ENCODE measurements at places on chromosomes 5 and 9.

DNA sequence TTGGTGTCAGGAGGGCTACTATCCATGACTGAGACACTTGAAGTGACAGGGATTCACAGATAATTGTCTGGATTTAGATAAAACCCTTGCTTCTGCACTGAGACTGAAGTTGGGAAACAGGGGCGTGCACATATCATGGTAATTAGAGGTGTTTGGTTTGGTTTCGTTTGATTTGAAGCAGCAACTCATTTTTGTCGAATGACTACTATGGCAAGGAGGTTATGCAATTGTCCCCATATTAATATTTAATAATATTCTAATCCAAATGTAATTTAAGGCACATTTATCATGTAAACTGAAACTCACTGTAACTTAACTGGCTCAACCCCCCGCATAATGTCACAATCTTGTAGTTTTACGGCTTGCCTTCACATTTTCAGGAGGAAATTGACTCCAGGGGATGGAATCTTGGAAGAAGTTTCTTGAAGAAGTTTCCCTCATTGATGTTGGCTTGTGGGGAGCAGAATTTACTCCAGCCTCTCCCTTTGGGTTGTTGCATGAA, 12.5 kb downstream of the ZNF366 start:
- DNase-seq: no peak

DNA sequence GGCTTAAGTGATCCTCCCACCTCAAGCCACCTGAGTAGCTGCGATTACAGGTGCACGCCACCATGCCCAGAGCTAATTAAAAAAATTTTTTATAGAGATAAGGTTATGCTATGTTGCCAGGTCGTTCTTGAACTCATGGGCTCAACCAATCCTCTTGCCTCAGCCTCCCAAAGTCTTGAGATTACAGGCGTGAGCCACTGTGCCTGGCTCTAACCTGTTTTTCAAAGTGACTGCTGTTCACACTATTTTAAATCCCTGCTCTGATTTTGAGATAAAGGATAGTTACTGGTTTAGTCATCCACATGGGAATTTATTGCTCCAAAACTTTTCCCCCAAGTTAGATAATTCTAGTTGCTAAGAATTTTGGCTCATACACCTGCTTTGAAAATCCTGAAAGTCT, 48.2 kb upstream of the MTMR12 start:
- peak; percentile 16 for DNase-seq

DNA sequence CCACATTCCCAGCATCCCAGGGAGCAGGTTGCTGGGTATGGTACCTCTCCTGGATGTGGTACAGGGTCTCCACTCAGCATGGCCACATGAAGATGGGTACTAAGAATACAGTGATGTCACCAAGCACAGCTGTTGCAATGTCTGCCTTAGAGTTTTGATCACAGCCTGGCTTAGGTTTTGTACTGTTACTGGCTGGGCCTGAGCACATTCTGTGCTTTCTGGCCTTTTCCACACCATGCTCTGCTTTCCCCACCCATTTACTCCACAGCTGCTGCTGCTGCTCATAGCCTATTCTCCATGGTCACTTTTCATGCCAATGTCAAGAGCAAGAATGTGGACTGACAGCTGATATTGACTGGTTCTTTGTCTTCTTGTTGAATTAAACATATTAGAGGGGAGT, 481.9 kb downstream of the ARHGEF28 start:
- DNase-seq: no peak

GRCh38 chr5:151449297-151449696, 1.9 kb downstream of the SLC36A1 start:
- DNase-seq: no peak

GRCh38 chr9:107170801-107171200, 112.3 kb upstream of the RAD23B start:
- no peak for DNase-seq

DNA sequence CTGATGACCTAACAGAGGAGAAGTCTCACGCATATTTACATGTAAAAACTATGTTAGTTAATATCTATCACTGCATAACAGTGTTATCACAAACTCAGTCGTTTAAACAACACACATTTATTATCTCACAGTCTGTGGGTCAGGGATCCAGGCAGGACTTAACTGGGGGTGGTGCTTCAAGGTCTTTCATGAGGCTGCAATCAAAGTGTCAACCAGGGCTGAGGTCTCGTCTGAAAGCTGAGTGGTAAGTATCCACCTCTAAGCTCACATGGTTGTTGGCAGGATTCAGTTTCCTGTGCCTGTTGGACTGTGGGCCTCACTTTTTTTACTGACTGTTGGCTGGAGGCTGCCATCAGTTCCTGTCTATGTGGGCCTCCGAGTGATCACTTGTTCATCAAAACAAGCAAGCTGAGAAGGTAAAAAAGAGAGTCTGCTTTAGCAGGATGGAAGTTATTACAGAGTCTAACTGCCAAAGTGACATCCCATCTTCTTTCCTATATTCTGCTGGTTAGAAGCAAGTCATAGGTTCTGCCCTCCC, 188.6 kb downstream of the CARTPT start:
- no peak for DNase-seq

GRCh38 chr9:22389271-22389670, 57.4 kb upstream of the DMRTA1 start:
- DNase-seq: no peak

- peak; percentile 6 for DNase-seq
These were observed 37.1 kb upstream of the NR3C1 start for GRCh38 chr5:143440448-143441115.

- no peak for DNase-seq
These were observed 77.5 kb upstream of the IFNE start for GRCh38 chr9:21559402-21560280.

DNA sequence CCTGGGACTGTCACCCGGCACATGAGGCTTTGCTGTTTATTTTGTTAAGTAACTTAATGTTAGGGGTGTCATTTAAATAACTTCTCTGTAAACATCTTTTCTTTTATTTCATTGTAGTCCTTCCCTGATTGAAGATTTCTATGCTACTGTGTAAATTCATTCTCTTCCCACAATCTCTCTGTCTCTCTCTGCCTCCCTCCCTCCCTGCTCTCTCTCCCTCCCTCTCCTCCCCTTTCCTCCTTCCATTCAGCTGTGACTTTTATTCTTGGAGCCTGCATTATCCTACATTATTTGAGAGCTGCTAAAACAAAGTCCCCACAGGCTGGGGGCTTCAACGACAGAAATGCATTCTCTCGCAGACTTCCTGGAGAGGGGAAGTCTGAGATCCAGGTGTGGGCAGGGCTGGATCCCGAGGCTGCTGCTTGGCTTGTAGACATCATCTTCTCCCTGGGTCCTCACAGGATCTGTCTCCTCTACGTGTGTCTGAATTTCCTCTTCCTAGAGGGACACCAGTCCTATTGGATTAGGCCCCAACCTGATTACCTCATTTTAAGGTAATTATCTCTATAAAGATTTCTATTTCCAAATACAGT, 18.4 kb downstream of the UBE2QL1 start:
- no peak for DNase-seq

DNA sequence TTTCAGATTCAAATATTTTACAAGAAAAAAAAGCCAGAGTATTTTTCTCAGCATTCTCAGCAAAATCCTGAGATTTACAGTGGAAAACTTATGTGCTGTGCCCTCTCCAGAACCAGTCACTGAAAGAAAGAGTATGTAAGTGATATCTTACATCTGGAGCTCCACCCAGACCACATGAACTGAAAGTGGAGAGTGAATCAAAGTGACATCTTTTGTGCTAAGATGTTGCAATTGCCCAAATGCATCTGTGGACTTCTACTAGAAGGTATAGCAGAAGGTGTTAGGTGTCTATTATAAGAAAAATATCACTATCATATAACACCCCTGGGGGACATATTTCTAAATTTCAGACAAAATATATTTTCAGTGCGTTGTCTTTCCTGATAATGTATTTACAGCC, 49.0 kb upstream of the RIC1 start:
- DNase-seq: no peak

DNA sequence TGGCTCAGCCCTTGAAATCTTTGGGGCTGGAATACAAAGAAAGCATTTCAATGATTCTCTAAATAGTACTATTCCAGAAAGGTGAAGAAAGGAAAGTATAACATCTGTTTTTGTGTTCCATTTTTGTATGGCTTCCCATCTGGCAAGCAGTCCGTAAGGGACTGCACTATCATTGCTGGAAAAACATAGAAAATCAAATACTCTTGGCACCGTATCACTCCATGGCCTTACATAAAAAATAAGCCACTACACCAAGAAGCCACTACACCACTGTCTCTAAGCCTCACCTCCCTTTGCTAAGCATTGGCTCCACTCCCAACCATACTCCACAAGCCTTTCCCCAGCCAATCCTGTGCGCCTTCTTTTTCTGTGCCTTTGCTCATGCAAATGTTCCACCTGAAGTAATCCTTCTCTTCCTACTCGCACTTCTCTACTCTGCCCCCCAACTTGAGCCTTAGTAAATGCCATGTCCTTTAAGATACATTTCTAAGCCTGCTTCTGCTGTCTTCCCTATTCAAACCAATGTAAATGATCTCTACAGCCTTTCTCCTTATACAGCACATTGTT, 454.6 kb upstream of the TUSC1 start:
- DNase-seq: no peak

DNA sequence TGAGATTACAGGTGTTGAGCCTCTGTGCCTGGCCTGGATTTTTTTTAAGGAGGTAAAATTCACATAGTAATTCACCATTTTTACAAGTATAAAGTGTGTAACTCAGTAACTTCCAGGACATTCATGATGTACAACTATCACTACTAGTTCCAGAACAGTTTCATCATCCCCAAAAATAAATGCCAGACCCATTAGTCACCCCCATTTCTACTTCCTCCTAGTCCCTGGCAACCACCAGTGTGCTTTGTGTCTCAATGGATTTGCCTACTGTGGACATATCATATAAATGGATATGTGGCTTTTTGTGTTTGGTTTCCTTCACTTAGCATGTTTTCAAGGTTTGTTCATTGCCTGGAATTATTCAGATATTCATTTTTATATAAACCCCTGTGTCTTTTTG, 72.5 kb upstream of the PANK3 start:
- DNase-seq: no peak

DNA sequence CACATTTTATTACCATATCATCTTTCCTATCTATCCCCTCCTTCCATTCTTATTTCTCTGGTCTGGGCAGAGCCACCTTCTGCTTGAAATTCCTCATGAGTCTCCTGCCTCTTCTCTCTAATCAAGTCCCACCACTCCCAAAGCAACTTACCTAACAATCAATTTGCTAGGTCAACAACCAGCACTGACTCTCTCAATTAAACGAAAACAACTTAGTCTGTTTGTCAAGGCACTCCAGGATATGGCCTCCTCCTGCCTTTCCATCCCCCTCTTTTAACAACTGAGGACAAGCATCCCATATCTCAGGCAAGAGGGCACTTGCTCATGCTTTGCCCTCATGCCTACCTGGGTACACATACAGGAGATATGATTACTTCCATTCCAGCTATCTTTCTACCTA, 47.4 kb downstream of the HCN1 start:
- no peak for DNase-seq

GRCh38 chr9:68538200-68538599, 2.5 kb downstream of the TMEM252 start:
- DNase-seq: no peak

GRCh38 chr5:80093796-80094195, 58.6 kb downstream of the THBS4 start:
- no peak for DNase-seq

DNA sequence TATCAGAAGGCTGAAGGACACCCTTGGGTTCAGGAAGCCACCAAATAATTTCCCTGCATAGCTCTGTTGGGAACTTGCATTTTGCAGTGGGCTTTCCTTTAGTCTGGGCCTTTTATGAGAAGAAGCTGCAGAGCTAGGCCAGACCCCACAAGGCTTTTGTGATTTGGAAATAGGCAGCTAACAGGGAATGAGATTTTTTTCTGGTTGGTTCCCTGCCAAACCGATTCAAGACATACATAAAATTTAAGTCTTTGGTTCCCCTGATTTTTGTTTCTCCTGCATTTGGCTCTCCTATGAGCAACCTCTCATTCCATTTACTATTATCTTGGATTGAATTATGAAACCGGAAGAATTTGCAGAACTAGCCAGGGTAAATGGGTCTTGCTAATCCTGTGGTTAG, 81.5 kb upstream of the PTCH1 start:
- peak; percentile 54 for DNase-seq

DNA sequence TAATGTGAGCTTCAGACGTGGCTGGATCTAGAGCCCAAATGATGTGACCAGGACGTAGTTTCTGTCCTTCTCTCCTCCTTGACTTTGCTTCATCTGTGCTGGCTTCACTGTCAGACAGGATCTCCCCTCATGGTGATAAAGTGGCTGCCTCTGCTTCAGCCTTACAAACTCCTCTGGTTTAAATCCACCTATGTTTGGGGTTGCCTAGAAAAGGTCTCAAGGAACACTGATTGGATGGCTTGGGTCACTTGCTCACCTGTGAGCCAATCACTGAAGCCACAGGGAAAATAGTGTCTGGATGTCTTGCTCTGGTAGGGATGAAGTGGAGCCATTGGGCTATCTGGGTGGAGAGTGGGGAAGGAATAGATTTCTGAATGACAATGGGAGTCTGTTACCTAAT, 36.1 kb downstream of the FGF18 start:
- no peak for DNase-seq

GRCh38 chr5:75034137-75034739, 18.1 kb downstream of the GCNT4 start:
- DNase-seq: no peak

DNA sequence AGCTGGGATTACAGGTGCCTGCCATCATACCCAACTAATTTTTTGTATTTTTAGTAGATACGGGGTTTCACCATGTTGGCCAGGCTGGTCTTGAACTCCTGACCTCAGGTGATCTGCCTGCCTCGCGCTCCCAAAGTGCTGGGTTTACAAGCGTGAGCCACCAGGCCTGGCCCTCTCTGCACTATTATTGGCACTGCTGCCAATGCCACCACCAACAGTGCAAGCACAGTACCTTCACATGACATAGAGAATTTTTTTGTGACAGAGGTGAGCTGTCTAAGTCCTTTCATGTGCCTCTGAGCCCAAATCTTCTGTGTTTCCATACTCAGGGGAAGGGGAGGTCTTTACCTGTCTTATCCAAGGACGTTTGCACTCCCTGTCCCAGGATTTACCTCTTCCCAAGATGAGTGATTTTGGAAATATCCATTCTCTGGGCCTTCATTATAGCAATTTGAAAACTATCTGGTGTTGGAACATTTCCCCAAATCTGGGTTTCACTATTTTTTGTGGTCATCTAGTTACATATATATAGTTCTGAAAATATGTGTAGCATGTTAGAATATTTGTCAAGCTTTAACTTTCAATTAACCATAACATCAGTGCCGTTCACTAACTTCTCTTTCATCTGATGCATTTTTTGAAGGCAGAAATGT, 5.4 kb upstream of the CD180 start:
- DNase-seq: no peak

DNA sequence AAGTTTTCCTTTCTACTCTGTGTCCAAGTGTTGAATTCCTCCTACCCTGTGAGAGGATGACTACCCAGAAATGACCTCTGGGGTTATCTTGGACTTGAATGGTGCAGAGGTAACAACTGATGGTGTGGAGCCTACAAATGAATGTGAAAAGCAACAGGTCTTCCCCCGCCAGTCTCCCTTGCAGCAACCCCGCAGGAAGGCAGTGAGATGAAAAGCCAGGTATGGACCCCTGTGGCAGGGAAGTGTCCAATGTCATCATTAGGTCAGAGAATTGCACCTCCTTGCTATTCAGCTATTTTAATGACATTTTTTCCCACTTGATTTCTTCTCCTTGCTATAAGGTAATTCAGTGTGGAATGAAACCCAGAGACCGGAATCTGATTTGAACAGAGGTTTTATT, 58.5 kb downstream of the MAT2B start:
- DNase-seq: no peak

- no peak for DNase-seq
These were observed 53.3 kb upstream of the SLIT3 start for GRCh38 chr5:169354263-169354662.
